ENCODE measurements at places on chromosomes 12 and 14.

- DNase-seq = no peak
Observed at GRCh38 chr14:97584528-97584927, 787.3 kb downstream of the VRK1 start.

- no peak for DNase-seq
Observed at GRCh38 chr14:100664841-100665510, 61.7 kb upstream of the DLK1 start.

DNA sequence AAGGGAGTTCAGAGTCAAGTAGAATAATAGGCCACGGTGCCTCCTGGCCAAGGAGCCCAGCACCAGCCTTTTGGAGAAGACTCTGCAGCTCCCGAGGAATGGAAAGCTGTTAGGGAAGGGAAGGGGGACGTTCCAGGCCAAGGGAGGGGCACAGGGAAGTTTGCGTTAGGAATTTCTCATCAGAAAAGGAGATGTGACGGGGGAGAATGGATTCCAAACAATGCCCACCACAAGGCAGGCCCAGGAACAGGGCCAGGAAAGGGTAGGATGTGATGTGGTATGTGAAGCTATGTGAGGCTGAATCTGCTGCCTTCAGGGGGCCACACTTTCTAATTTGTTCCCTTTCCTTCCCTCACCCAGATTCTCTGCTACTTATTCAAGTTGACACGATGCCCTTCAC is 46.0 kb downstream of the DGLUCY start:
- no peak for DNase-seq

GRCh38 chr14:68969278-68970033 is 9.6 kb downstream of the ACTN1 start:
- no peak for DNase-seq

DNA sequence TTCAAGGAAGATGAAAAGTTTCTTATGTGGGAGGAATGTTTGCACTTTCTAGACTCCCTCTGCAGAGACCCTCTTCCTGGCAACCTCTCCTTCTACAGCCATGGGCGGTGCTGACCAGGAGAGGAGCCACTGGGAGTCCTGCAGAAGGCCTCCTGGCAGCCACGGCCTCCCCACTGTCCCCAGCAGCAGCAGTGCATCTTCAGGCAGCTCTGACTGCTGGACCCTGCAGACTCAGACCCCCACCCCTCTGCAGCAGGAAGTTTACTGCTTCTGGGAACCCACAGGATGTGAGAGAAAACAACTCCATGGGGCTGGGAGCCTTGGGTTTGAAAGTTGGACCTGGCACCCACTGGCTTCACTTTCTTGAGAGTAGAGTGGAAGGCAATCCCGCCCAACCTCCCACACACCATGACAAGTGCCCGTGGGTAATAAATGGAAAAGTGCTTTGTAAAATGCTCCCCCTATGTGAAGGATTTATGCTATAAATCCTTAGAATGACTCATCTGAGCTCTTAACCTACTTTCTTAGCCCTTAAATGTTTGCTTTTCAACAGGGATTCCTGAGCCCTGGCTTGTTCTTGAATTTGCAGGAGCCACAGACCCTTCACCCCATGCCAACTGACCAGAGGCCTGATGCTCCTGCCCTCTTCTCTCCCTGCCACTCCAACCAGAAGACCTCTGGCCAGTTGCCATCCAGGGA is 37.5 kb upstream of the DDX11 start:
- DNase-seq = peak; percentile 59

DNA sequence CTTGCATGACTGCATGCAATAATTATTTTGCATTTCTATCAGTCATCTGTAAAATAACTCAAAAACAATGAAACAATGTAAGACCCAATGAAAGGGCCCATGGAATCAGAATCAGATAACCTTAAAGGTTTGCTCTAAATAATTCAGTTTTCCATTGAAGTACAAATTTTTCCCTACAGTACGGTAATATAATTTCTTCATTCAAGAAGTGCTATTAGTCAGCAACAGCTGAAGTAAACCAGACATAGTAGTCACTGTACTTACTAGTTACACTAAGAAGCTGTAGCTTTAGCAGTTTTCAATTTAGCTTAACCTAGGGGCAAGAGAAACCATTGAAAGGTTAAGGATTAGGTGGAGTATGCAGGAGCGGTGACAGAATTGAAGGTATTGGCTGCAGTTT is 43.5 kb downstream of the BCAT1 start:
- DNase-seq = no peak

DNA sequence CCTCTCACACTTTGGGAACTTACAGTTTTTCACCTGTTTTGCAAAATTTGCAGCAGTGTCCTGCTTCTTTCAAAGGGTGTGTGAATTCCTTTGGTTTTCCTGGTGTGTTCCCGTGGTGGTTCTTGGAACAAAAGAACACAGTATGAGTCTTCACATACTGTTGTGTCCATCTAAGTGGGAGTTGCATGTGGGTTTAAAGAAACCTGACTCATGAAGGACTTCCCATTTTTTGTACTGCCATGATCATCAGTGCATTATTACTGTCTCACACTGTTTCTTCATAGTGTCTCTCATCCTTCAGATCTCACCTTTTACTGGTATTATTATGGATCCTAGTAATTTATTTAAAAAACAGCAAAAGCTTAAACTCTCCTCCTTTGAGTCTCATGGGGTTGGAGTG is 3.8 kb upstream of the GZMH start:
- DNase-seq = no peak

GRCh38 chr12:58097741-58098140 is 156.4 kb downstream of the ATP23 start:
- no peak for DNase-seq

GRCh38 chr12:25151476-25151875 is 43.5 kb downstream of the DNAI7 start:
- peak; percentile 94 for DNase-seq

GRCh38 chr12:12859690-12860089 is 31.7 kb upstream of the GPRC5A start:
- DNase-seq = no peak

GRCh38 chr12:40560848-40561247 is 131.4 kb upstream of the CNTN1 start:
- no peak for DNase-seq

DNA sequence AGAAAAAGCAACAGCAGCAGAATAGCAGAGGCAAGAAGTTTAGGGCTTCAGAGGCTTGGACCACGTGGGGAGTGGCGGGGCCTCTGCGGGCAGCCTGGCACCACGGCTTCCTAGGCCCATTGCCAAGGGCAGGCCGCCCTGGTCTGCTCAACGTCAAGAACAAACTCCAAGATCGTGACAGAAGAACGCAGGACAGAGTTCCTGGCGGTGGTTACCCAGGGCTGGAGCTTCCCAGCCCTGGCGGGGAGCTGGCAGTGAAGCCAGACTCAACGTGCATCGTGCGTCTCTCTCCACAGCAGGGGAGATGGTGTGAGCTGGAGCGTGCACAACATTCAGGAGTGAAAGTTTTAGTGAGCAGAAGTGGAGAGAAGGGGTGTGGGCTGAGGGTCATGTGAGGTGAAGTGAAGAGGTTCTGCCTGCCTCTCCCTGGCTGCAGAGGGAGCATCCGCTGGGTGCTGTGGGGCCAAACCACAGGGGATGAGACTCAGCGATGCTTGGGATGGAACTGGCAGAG is 13.9 kb upstream of the CACNA2D4 start:
- DNase-seq = peak; percentile 81

DNA sequence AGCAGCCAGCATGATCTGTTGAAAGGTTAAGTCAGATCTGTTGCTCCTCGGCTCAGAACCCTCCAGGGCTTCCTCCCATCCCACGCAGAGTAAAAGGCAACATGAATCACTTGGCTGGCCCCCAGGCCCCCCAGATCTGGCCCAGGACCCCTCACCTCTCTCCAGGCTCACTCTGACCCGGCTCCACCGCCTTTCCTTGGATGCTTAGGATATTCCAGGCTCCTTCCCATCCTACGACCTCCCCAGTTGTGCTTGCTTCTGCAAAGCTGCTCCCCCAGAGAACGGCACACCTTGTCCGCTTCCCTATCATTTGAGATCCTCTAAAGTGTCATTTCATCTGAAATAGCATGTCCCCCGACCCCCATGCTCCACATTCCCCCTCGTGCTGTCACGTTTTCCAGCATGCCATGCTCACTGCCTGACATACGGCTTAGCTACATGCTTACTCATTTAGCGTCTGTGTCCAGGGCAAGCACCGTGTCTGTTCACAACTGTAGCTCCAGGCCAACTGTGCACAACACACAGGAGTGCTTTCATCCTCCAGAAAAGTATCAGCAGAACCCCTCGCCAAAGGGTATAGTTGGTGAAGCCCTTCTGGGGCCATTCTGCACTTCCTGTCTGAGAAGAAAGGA is 33.6 kb upstream of the BDKRB2 start:
- no peak for DNase-seq

GRCh38 chr12:64419696-64420095 is 15.5 kb downstream of the XPOT start:
- DNase-seq = no peak

DNA sequence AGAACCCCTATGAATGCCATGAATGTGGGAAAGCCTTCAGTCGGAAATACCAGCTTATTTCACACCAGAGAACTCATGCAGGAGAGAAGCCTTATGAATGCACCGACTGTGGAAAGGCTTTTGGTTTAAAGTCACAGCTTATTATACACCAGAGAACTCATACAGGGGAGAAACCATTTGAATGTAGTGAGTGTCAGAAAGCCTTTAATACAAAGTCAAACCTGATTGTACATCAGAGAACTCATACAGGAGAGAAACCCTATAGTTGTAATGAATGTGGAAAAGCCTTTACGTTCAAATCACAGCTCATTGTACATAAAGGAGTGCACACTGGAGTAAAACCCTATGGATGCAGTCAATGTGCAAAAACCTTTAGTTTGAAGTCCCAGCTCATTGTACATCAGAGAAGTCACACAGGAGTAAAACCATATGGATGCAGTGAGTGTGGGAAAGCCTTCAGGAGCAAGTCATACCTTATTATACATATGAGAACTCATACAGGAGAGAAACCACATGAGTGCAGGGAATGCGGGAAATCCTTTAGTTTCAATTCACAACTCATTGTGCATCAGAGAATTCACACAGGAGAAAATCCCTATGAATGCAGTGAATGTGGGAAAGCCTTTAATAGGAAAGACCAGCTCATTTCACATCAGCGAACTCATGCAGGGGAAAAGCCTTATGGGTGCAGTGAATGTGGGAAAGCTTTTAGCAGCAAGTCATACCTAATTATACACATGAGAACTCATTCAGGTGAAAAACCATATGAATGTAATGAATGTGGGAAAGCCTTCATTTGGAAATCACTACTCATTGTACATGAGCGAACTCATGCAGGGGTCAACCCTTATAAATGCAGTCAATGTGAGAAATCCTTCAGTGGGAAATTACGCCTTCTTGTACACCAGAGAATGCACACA is 22.3 kb downstream of the ZNF268 start:
- DNase-seq = no peak

- DNase-seq = no peak
Observed at GRCh38 chr14:23380197-23380914, 3.5 kb downstream of the CMTM5 start.

All from renal cortical epithelial cell (primary cell).